ENCODE measurements at places on chromosomes 1 and 21.

DNA sequence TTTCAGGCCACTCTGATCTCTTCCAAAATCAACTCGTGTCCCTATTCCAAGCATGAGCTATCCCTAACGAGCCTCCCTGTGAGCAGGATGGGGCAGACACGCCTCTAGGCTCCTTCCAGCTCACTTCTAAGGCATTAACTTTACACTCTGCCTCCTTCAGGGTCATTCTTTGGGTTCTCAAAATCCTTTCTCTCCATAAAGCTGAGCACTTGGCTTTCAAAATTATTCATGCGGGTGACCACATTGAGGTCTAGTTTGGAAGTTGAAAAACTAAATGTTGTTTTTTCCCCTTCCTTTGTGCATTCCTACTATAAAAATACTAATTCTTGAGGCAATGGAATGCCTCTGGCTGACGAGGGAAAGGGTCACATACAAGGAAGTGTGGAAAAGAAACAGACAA lies 33.5 kb upstream of the BMP8B start:
- H3K27ac ChIP-seq, result no peak overlapping the region
- no peak overlapping the region for H3K4me3 ChIP-seq
- H3K36me3 ChIP-seq, result no peaks in the 10 kb centered on the region
- peaks cover 58% of the 10 kb centered on the region for H3K27me3 ChIP-seq
- peaks cover 5% of the 10 kb centered on the region for H3K4me1 ChIP-seq

- DNase-seq, result no peak
- H3K4me3 ChIP-seq, result no peak overlapping the region
- no peaks in the 10 kb centered on the region for H3K4me1 ChIP-seq
- no peaks in the 10 kb centered on the region for H3K36me3 ChIP-seq
- no peaks in the 10 kb centered on the region for H3K27me3 ChIP-seq
Measured at GRCh38 chr1:233509526-233509925, 104.4 kb upstream of the KCNK1 start.

DNA sequence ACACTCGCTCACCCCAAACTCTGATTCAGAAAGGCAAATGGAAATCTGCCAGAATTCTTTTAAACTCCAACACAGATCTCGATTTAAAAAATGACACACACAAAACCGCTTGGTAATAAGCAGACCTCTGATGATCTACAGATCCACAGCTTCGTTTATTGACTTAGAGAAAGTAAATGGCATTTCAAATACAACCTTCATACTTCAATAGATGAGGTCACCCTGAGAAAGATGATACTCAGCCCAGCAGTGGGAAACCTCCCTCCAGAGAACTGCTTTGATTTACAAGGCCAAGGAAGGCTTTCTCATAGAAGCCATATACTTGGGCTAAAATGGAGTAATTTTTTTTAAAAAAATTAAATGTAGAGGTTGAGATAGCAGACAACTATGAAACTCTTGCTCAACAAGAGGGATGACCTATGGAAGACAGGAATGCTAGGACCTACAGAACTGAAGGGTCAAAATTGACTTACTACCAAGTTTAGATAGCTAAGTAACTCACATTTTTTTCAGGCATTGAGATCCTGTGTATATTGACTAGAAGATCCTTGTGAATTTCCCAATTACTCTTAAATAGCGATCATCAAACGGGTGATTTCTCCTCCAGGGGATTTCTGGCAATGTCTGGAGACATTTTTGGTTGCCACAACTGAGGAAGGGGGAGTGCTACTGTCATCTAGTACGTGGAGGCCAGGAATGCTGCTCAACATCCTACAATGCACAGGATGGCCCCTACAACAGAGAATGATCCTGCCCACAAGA lies 143.9 kb downstream of the CLIC6 start:
- no peaks in the 10 kb centered on the region for H3K27me3 ChIP-seq
- H3K4me3 ChIP-seq, result no peak overlapping the region
- peaks cover 47% of the 10 kb centered on the region for H3K4me1 ChIP-seq
- peaks cover 47% of the 10 kb centered on the region for H3K36me3 ChIP-seq
- H3K27ac ChIP-seq, result no peak overlapping the region

- no peak for DNase-seq
- H3K27ac ChIP-seq, result peak overlapping the region; percentile 96
- peaks cover 61% of the 10 kb centered on the region for H3K4me1 ChIP-seq
- H3K27me3 ChIP-seq, result peaks cover 13% of the 10 kb centered on the region
- no peaks in the 10 kb centered on the region for H3K36me3 ChIP-seq
Measured at GRCh38 chr1:160838888-160839287, 23.8 kb downstream of the CD244 start.

- H3K36me3 ChIP-seq, result no peaks in the 10 kb centered on the region
- H3K27ac ChIP-seq, result no peak overlapping the region
- H3K4me1 ChIP-seq, result no peaks in the 10 kb centered on the region
- no peak for DNase-seq
- H3K27me3 ChIP-seq, result no peaks in the 10 kb centered on the region
- H3K4me3 ChIP-seq, result no peak overlapping the region
Measured at GRCh38 chr1:98500324-98500723, 161.2 kb upstream of the SNX7 start.

GRCh38 chr1:169019419-169020058 lies 87.0 kb upstream of the ATP1B1 start:
- peaks cover 31% of the 10 kb centered on the region for H3K27me3 ChIP-seq
- H3K4me1 ChIP-seq, result peaks cover 12% of the 10 kb centered on the region
- no peak overlapping the region for H3K27ac ChIP-seq
- no peak for DNase-seq
- no peaks in the 10 kb centered on the region for H3K36me3 ChIP-seq

- H3K4me1 ChIP-seq, result no peaks in the 10 kb centered on the region
- DNase-seq, result peak; percentile 72
- no peak overlapping the region for H3K27ac ChIP-seq
- no peaks in the 10 kb centered on the region for H3K36me3 ChIP-seq
Measured at GRCh38 chr1:204941421-204942338, 71.0 kb downstream of the NFASC start.

DNA sequence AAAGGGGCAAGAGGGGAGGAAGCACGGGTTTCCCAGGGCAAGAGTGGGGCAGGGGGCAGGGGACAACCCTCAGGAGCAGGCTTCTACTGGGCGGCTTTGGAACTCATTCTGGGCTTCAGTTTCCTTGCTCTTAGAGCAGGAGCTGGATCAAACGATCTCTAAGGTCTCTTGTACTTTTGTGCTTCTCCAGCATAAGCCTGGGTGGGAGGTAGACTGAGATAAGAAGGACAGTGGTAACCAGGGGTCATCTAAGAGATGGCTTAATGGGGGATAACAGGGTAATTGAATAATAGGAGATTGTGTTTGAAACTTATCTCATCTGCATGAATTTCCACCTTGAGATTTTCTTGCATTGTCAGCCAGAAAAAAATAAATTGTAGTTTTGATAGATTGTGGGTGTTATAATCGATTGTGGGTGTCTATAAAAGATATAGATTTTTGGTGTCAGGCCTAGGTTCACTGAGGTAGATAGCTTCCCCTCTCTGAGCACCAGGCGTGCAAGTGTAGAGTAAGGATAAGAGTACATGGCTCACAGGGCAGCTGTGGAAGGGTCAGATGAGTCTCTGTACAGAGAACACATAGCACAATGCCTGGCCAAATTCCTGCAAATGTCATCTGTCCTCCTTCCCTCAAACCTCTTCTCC lies 68.0 kb downstream of the CD58 start:
- H3K4me1 ChIP-seq, result peaks cover 73% of the 10 kb centered on the region
- H3K36me3 ChIP-seq, result peaks cover 13% of the 10 kb centered on the region
- peak overlapping the region; percentile 8 for H3K4me3 ChIP-seq

GRCh38 chr1:36160388-36160948 lies 4.5 kb downstream of the MAP7D1 start:
- peaks cover 56% of the 10 kb centered on the region for H3K36me3 ChIP-seq
- no peak for DNase-seq
- peak overlapping the region; percentile 91 for H3K27ac ChIP-seq
- H3K4me1 ChIP-seq, result peaks cover 69% of the 10 kb centered on the region

GRCh38 chr1:93323185-93323820 lies 22.4 kb upstream of the DR1 start:
- no peak for DNase-seq
- H3K4me3 ChIP-seq, result no peak overlapping the region
- no peaks in the 10 kb centered on the region for H3K27me3 ChIP-seq

DNA sequence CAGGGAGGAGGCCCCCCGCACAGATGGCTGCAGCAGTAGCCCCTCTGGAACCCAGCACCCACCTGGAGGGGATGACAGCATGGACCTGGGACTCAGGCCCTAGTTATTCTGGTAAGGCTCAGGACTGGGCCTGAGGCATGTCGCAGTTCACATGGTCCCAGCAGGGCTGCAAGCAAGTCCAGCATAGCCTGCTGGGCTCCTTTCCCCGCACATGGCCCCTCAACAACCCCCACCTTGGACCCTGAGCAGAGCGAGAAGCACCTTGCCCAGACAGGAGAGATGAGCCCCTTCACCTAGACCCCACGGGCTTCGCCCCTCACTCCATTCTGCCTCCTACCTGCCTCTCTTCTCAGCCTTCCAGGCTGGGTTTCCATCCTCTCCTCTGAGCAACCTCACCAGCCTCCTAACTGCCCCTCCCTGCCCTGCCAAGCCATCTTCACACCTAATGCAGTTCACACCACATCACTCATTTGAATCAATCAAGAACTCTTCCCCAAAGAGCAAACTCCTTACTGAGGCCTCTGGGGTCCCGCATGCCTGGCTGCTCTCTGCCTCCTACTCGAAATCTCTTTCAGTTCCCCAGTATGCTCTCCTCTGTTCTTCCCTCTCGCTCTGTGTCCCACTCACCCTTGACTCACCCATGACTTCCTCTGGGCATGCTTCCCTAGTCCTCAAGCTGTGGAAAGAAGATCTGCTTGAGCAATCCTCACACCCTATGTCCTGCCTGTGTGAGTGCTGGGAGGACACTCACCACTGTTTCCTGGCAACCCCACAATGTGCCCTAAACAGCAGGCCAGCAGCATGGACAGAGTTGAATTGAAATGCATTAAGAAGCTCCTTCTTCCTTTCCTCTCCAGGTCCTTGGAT lies 9.4 kb upstream of the THEMIS2 start:
- H3K4me1 ChIP-seq, result peaks cover 51% of the 10 kb centered on the region
- H3K27ac ChIP-seq, result peak overlapping the region; percentile 62
- H3K27me3 ChIP-seq, result peaks cover 4% of the 10 kb centered on the region
- DNase-seq, result no peak
- no peaks in the 10 kb centered on the region for H3K36me3 ChIP-seq

DNA sequence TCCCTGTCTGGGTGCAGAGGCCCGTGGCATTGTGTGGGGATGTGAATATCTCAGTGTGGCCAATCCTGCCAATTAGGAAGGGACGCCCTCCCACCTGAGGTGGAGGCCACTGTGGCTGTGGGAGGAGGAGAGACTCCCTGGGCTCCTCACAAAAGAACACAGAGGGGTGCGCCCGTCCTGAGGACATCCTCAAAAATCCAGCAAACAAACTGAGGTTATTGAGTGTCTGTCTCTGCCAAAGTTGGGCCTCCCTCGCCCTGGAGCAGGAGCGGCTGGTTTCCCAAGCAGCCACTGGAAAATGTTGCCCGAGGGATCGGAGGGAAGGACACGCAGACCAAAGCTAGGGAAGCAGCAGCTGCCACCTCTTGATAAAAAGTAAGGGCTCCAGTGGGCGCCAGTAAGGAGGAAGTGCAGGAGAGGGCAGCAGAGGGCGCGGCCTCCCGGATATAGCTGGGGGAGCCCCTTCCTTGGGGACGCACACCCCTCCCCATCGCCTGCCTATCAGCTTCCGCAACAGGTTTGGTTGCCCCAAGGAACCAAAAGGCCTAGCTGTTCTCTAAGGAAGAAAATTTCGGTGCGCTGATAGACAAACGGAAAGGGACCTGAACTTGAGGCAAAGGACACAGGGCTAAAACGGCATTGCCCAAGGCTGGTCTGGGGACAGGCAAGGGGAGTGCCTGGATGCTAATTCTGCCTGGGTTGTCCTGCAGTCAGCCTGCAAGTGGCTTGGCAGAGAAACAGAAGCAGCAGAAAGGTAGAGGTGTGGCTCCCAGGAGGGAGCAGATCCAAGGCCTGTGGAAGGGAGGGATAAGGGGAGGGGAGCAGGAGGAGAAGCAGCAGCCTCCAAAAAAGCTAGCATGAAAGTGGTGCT lies 1.7 kb upstream of the GRIK3 start:
- H3K36me3 ChIP-seq, result no peaks in the 10 kb centered on the region
- peaks cover 97% of the 10 kb centered on the region for H3K27me3 ChIP-seq
- DNase-seq, result peak; percentile 24

GRCh38 chr1:73331726-73332125 lies 866.2 kb downstream of the LRRIQ3 start:
- H3K4me3 ChIP-seq, result no peak overlapping the region
- no peaks in the 10 kb centered on the region for H3K36me3 ChIP-seq
- no peaks in the 10 kb centered on the region for H3K27me3 ChIP-seq
- no peak for DNase-seq
- H3K4me1 ChIP-seq, result no peaks in the 10 kb centered on the region

DNA sequence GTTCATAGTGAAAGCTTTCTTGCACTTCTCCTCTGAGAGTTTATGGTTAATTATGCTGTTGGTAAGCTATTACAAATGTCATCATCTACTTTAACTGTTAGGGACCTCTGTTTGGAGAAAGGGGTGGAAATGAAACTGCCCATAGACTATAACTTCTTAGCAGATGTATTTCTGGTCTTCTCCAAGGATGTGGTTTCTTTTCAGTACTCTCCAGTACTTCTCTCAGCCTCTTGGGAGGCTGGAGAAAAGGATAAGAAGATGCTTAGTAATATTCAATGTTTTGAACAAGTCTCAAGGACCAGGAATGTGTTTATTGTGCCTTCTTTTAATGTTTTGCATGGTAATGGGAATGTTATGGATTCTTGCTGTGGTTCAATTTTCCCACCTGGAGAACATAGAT lies 60.4 kb downstream of the LAMC2 start:
- no peaks in the 10 kb centered on the region for H3K4me1 ChIP-seq
- no peak for DNase-seq
- no peak overlapping the region for H3K4me3 ChIP-seq
- H3K27ac ChIP-seq, result no peak overlapping the region
- no peaks in the 10 kb centered on the region for H3K36me3 ChIP-seq

DNA sequence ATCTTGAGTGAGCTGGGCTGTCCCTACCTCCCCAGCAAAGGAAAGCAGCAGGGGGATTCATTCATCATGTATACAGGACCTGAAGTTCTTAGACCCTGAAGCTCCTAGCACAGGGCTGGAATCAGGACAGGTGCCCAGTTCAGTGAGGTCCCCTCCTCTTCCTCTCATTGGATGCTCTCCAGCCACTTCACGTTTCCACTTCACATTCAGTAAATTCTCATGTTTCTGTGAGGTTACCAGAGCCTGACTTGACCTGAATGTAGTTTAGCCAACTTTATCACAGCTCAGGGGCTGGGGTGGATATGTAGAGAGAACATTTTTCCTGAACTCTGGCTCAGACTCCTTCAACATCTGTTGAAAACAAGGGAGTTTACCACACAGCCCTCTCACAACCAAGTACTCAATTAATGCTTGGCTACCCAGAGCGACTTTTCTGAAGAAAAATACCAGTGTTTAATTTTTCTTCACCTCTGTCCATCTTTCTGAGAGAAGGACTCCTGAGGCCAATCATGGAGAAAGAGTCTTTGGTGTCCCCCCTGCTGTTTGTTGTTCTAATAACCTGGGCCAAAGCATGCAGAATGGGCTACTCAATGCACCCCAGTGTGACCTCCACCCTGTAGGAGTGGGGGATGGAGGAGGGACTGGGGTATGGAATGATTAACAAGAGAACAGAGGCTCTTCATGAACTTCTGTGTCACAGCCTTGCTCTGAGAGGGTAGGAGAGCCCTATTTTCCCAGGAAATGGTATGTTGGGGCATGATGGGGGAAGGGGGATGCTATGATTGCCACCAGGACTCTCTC lies 108.3 kb upstream of the FGGY start:
- H3K27me3 ChIP-seq, result peaks cover 12% of the 10 kb centered on the region
- H3K36me3 ChIP-seq, result no peaks in the 10 kb centered on the region
- H3K4me3 ChIP-seq, result no peak overlapping the region
- DNase-seq, result no peak
- no peak overlapping the region for H3K27ac ChIP-seq

- H3K27me3 ChIP-seq, result no peaks in the 10 kb centered on the region
- no peaks in the 10 kb centered on the region for H3K36me3 ChIP-seq
- no peak overlapping the region for H3K27ac ChIP-seq
- no peak overlapping the region for H3K4me3 ChIP-seq
- no peaks in the 10 kb centered on the region for H3K4me1 ChIP-seq
- no peak for DNase-seq
Measured at GRCh38 chr1:56505792-56506743, 73.3 kb downstream of the PLPP3 start.

Data from activated naive CD4-positive, alpha-beta T cell treated with anti-CD3 and anti-CD28 coated beads, Interleukin-2, amount 10 ng/mL, durations not matched to agents 7 days and 5 days (primary cell).